Choroid plexus epithelial cell (primary cell): ENCODE measurements at places on chromosomes 7 and 10.

DNA sequence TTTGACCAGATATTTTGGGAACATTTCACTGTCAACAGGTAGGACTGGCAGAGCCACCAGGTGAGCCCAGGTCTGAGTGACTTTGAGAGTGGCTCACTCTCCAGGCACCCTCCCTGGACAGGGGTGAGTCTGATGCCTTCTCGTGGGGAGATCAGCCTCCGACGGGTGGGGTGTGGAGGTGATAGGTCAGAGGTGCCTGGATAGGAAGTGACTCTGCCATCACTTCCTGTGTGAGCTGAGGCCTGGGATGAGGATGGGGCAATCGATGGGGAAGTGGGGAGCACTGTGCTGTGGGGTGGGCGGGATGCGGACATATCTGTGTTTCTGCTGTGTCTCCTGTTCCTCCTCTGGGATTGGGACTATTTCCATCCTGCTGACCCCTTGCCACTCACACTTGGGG is 34.6 kb downstream of the IFT22 start:
- DNase-seq, result no peak

- DNase-seq, result no peak
Measured at GRCh38 chr7:83248000-83248399, 85.3 kb upstream of the PCLO start.

DNA sequence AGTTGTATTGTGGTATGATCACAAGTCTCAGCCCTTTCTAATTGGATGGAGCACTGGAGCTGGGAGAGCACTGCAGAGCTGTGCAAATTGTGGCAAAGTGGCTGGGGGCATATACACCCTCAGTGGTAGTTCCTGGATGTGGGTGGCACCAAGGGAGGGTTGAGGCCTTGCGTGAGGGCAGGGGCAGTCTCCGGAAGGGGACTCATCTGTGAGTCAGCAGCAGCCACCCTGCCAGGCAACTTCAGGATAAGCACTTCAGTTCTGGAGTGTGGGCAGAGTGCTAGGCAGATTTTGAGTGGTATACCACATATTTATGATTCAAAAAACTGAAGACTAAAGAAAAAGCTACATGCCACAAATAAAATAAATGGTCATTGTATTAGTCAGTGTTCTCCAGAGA is 210.5 kb downstream of the ETV1 start:
- no peak for DNase-seq

DNA sequence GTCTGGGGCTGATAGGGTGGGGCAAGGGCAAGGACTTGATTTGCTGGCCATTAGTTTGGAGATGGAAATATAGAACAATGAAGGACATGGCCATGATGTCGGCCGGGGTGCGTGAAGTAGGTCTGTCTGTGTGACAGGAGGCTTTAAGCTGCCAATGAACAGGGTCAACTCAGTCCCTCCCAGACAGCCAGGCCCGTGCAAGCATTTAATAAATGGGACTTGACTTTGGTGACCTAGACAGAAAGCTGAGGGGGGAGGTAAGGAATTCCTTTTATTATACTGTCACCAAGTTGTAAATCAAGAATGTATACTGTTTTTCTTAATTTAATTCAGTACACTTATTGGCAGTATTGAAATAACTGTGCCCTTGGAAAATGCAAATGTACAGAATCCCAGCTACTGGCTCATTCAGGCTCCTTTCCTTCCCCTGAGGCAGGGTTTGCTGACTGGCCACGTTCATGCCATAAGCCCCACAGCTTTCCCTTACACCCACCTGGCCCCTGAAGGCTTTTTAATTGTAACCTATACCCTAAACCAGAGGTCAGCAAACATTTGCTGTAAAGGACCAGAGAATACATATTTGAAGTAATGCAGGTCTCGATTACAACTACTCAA is 87.2 kb downstream of the WIPF3 start:
- DNase-seq, result no peak

DNA sequence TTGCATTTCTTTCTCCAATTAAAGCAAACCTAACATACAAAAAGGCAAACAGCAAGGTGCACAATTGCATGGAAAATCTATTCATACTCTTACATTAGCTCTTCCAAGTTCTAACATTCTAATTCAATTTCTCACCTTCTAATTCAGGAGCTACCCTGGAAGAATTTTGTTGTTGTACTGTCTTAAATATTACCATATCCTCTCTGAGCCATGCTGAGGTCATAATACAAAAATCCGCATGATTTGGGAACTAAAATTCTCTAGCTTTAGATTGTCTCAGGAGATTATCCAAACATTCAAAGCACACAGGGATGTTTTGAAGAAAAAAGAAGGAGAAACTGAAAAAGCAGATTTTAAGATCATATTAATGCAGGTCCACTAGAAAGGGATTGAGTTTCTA is 229.9 kb downstream of the KIAA1217 start:
- DNase-seq, result peak; percentile 39

DNA sequence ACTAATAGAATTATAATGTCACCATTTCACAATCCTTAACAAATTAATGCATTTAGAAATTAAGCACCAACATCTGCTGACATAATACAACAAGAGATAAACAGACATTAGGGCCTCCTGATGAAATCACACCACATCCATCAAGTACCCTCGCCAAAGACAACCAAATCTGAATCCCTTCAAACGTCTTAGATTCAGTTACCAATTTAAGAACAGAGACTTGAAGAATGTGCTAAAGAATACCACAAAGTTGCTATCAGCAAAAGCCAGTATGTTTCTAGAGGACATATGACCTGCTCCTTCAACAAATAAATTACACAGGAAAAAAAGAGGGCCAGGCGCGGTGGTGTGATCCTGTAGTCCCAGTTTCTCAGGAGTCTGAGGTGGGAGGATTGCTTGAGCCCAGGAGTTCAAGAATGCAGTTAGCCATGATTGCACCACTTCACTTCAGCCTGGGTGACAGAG is 144.5 kb downstream of the REEP3 start:
- DNase-seq, result peak; percentile 71

DNA sequence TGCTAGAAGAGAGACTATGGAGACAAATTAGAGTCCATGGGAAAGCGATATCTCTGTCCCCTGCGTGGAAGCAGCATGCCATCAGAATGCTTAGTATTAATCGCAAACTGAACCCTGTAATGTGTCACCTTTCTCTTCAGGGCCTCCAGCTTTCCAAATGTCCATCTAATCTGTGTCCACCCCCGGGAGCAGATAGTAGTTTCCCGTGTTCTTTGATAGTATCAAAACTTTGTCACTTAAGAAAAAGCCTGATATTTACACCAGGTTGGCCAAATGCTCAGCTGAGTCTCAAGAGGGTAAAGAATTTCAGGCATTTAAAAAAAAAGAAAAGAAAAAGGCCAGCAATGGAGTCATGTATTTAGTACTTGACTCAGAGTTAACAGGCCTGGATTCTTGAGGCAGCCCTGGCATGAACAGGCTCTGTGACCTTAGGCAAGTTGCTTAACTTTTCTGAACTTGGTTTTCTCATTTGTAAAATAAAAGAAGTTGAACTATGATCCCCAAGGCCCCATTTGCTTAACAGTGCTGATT is 10.4 kb upstream of the GSAP start:
- peak; percentile 77 for DNase-seq

- DNase-seq, result no peak
Measured at GRCh38 chr10:113019096-113019495, 69.0 kb downstream of the TCF7L2 start.

DNA sequence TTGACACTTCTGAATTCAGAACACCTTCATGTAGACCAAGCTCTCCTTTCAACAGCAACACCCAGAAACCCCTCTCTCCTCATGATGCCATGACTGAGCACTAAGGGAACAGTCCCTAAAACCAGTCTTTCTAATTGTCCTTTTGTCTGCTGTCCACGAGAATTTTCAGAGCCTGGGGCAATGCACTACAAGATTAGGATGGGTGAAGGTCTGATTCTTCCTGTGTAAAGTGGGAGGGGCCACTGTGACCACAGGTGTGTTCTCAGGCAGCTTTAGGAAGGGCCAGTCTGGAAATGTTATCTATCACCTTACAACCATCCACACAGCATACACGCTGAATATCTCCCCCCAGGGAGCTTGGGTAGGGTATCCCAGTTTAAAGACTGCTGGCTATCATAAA is 7.9 kb downstream of the PAXIP1 start:
- DNase-seq, result no peak

DNA sequence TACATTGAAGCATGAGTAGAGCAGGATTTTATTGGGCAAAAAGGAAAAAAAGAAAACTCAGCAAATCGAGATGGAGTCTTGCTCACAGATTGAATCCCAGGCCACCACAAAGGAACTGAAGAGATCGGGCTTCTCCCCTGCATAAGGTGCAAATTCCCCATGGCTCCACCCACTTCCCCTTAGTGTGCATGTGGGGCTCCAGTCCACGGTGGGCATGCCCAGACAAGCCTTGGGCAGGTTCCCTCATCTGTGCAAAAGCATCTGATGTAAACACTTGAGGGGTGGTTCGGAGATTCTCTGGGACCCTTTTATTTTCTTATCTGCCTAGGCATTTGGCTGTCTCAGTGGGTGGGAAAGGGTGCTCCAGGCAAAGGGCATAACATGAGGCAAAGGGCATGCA is 150.7 kb downstream of the CFTR start:
- DNase-seq, result no peak

- no peak for DNase-seq
Measured at GRCh38 chr10:96964131-96964530, 132.0 kb downstream of the LCOR start.

DNA sequence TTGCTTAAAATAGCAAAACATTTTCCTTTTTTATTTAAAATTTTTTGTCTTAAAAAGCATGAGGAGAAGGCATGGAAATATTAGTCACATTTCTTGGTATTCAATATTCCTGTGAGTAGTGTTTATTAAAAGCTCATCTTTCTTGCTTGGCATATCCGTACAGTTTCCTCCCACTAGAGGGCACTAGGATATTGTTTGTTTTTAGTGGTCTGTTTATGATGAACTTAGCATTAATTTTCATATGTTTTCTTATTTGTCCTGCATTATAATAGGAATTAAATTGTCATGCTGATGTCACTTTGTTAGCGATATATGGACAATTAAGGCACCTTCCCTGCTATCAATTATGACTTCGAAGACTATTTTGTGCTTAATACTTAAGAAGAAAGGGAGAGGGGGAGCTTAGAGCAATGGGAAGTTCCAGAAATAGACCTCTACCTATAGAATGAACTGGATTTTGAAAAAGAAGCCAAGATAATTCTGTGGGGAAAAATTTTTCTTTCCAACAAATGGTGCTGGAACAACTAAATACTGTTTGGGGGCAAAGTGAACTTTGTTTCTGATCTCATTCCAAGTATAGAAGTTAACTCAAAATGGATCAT is 91.0 kb upstream of the STRIP2 start:
- DNase-seq, result peak; percentile 79

DNA sequence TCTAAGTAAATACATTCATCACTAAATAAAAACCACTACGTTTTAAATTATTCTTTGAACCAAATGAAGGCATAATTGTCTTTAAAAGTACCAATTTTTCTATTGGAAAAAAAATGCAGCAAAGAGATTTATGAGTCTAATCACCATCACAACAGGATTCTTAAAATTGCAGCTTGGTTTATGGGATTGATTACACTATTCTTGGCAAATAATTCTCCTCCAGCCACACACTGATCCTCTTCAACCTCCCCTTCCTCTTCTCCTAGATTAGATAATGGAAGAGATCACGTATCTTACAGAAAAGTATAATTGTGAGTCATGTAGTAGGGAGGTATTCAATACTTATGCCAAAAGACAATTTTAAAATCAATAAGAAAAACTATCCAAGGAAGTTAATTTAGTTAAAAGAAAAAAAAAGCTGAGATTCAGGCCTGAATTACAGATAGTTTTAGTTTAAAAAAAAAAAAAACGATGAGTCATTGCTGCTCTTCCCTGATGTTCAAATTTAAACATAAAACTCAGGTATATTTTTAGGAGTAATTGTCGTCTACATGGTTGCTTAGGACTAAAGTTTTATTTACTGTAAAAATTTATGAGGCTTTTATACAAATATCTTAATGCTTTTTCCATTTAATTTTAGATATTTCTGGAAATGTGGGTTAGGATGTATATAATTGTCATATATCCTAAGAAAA is 133.7 kb upstream of the CDK1 start:
- DNase-seq, result no peak

DNA sequence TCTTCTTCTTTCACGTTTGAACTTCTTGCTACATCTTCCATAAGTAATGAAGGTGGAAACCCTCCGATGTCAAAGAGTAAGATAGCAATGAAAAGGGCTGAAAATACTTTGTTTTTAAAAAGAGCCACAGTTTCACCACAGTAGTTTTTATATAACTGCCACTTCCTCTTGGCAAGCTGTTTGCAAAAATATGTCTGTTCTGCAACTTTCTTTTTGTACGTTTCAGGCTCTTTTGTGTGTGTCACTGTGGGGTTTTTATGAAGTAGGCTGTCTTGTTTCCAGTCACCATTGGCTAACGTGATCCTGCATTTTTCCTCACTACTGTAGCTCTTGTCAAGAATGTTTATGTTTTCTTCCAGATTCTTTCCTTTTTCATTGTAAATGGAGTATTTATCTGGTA is 55.6 kb downstream of the SLC16A9 start:
- DNase-seq, result peak; percentile 5

GRCh38 chr7:66967029-66967428 is 28.4 kb downstream of the SBDS start:
- no peak for DNase-seq

GRCh38 chr10:118977835-118978234 is 51.7 kb upstream of the NANOS1 start:
- DNase-seq, result no peak

- DNase-seq, result no peak
Measured at GRCh38 chr7:102140952-102141370, 145.7 kb upstream of the SH2B2 start.

DNA sequence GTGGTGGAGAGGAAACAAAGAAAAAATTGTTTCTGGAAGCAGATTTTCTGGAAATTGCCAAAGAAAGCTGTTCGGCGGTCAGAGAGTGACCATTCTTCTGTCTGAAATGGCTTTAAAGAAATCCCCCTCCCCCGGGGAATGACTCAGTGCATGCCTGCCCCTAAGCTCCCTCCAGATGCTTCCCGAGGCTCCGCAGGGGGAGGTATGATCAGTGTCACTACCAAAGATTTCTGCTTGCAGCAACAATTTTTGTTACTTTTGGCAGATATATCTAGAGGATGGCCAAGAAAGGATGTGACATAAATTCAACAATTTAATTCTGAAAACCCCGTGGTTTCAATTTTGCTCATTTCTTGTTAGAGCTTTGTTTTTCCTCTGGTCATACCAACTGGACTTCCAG is 163.9 kb downstream of the JCAD start:
- DNase-seq, result peak; percentile 97

DNA sequence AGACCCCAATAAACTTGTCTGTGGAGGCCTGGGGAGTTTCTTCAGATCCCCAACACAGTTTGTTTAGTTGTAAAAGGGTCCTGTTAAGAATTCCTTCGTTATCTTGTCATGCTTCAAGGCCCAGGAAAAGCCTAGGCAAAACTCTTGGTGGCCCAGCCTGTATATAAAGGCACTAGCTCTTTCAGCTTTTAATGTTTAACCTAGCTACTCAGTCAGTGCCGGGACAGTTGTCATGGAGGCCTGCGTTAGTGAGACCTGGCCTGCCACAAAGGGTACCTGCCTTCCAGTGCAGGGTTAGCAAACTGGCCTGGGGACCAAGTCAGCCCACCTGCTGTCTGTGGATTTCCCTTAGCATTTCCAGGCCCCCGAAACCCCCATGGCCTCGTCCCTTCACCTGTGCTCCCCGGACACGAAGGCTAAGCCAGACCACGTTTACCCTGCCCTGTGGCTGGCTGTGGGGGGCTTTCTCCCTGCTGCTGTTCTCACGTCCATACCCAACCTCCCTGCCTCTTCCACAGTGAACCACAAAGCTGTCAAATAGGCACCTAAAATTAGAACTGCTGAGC is 96.9 kb upstream of the PPP2R2D start:
- no peak for DNase-seq
